ENCODE measurements at places on chromosomes 11 and 22.

GRCh38 chr11:46239801-46240061, 37.7 kb upstream of the CREB3L1 start:
- peak; percentile 68 for DNase-seq

GRCh38 chr11:69705901-69706787, 2.3 kb upstream of the FGF19 start:
- no peak for DNase-seq

DNA sequence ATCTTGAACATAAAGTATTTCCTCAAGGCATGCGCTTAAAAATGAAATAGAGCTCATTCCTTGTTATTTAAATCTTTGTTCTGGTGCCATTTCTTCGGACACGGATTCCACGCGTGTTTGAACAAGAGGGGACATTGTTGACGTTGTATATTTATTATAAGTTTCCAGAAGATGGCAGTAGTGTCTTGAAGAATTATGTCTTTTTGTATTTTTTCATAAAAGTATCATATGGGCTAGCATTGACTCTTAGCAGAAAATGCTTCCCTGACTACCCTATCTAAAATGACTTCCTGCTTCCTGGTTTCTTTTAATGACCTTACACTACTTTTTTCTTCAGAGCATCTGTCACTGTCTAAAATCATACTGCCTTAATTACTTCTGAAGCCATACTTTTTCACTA, 20.4 kb downstream of the BIRC2 start:
- DNase-seq, result no peak

DNA sequence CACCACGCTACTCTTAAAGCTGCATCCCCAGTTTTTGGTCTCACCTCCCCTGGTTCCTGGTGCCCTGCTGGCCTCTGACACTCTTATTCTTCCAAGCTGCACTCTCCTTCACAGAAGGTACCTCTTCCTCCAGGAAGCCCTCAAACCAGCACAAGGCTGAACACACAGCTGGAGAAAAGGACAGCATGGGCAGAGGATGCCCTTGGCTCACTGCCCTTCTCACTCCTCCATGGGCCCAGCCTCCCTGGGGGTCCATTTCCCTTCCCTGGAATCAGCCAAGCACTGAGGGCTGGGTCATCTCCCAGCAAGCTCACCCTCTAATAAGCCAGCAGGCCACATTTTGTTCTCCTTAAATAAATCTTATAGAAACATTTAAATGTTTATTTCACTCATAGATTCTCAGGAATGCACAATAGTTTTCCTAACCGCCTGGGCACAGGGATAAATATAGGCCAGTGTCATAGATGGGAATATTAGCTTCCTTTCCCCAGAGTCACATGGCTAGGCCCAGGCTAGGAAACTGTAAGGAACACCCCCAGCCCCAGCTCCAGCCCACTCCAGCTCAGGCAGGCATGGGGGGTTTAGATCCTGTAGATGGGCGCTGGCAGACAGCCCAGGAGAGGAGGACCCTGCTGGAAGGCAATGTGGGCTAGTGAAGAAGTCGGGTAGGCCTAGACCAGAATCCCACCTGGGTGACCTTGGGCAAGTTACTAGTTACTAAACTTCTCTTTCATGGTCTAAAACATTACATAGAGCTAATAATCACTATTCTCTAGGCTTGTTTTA, 51.5 kb downstream of the IRAG1 start:
- DNase-seq, result no peak

- DNase-seq, result no peak
Measured at GRCh38 chr11:98512938-98513337, 507.8 kb upstream of the CNTN5 start.

GRCh38 chr11:65446446-65447277, 24.1 kb downstream of the NEAT1 start:
- DNase-seq, result peak; percentile 51

GRCh38 chr11:47326198-47326597, 26.3 kb downstream of the MYBPC3 start:
- DNase-seq, result no peak

DNA sequence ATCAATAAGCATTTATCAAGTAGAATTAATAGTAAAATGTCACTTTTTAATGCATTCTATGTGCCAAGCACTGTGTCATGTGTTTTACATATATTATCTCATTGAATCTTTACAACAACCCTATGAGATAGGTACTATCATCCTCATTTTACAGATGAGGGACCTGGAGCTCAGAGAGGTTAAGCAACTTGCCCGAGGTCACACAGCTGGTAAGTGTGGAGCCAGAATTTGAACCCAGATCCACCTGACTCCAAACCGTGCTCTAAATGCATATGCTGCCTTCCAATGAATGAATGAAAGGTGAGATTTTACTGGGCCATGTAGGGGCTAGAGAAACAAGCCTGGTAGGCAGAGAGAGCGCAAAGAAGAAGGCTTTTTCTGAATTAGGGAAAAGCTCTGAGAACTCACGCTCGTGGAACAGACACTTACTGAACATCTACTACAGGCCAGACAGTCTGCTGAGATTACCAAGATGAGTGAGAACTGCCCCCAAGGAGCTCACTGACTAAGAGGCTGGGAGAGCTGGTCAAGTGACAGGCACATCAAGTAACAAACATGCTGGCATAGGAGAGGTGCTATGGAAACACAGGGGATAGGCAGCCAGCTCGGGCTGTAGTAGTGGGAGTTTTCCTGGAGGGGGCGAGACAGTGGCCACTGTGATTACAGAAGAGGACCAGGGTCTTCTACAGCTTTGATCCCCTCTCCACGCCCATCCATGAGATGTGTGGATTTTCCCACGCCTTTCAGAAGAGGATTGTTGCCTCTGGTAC, 4.4 kb downstream of the ABCG4 start:
- no peak for DNase-seq

DNA sequence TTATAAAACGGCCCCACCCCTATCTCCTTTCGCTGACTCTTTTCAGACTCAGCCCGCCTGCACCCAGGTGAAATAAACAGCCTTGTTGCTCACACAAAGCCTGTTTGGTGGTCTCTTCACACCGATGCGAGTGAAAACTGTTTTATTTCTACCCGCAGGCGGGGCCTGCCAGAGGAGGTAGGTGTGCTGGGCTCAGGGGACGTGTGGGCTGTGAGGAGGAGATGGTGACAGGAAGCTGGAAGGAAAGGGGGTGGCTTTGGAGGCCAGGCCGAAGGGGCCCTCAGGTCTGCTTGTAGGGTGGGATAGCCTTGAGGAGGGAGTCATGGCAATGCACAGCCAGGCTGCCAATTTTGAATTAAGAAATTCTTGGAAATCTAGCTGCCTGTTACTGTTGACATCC, 21.3 kb upstream of the KRTAP5-7 start:
- DNase-seq, result no peak

DNA sequence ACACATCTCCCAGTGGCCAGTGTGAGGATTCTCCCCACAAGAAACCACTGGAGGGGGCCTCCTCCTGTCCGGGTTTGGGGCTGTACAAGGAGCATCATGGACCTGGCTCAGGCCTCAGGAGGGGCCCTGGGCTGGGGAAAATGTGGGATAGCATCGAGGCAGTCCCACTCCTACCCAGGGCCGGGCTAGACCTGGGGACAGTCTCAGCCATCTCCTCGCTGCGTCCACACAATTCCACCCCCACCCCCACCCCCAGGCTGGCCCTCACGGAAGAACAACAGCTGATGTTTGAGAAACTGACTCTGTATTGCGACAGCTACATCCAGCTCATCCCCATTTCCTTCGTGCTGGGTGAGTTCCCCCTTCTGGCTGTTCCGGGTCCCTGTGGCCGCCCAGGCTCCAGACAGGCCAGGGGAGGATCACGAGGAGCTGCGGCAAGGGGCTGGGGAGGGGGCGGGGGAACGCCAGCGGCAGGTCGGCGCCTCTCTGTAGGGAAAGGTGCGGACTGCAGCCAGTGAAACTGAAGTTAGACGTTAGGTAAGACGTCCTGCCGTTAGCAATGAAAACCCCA, 4.8 kb downstream of the BEST1 start:
- peak; percentile 88 for DNase-seq

DNA sequence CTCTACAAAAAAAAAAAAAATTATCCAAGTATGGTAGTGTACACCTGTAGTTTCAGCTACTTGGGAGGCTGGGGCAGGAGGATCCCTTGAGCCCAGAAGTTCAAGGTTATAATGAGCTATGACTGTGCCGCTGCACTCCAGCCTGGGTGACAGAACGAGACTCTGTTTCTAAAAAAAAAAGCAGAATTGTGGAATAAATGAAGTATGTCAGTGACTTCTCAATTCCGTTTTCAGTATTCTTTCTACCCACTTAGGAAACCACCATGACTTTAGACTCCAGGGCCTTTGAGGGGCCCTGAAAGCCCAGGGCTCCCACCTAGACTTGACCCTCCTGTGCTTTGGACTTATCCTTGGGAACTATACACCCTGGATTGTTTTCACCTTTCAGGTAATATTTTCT, 6.5 kb upstream of the NUP160 start:
- no peak for DNase-seq

- DNase-seq, result no peak
Measured at GRCh38 chr11:106072804-106073203, 4.3 kb downstream of the KBTBD3 start.

- DNase-seq, result no peak
Measured at GRCh38 chr11:92227959-92228935, 3.6 kb downstream of the FAT3 start.
